ENCODE measurements at places on chromosomes 13 and 19.
A peak's percentile ranks its signal among the peaks of the same experiment; 100 is the strongest.

GRCh38 chr13:102394158-102395053 is 7.4 kb downstream of the FGF14 start:
- peak; percentile 19 for DNase-seq

GRCh38 chr13:41494202-41494601 is 36.9 kb downstream of the RGCC start:
- DNase-seq = no peak

GRCh38 chr13:43042410-43042921 is 19.1 kb downstream of the DNAJC15 start:
- DNase-seq = no peak

- no peak for DNase-seq
These were observed 4.2 kb downstream of the MISP start for GRCh38 chr19:755063-755462.

DNA sequence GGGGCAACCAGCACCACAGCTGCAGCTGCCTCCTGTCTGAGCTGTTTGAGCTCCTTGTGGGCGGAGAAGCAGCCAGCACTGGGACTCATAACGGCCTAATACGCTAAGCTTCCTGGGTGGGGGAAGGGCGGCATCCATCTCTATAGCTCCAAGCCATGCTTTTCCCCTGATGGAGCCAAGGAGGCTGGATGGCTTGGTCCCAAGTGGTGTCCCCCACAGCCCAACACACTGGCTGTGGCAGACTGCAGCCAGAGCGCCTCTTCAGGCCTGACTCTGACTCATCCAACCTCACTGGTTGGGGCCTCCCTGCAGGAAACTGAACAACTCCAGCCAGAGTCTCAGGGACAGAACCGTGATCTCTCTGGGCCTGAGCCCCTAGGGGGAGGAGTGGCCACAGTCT is 537.3 kb downstream of the SUCLA2 start:
- no peak for DNase-seq

DNA sequence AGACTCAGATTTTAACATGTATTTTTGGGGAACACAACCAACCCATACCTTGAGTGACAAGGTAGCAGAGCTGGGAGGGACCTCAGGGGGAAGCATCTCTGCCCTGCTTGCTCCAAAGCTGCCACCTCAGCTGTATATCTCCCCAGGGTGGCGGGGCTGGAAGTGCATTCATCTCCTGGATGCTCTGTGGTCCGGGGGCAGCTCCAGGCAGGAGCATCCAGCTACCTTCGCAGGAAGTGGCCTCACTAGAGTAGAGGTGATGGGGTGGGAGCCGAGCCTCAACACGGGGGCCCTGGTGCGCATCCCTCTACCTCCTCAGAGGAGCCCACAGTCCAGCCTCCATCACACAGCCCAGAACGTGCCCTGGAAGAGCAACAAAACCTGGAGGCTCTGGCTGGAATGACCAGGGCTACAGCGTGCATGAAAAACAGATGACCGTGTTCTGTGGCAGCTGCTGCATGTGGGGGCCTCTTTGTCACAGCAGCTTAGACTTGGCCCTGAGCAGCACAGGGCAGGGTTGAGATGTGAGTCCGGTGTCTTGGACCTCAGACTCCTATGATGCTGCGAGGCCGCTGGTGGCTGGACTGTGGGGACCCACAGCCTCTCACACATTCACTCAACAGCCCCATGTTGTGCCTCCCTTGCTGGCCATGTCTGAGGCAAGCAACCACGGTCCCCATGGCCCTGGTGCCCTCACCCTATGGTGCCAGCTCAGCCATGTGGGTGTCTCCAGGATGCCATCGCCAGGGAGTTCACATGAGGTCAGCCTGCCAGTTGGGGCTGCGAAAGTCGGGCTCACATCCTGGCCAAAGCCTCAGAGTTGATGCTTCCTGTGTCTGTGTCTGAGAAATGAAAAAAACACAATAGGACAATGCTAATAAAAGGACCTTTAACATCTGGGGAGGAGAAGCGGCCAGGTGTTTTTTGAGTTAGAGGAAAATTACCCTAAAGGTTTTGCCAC is 17.1 kb upstream of the GAS6 start:
- DNase-seq = no peak

- no peak for DNase-seq
These were observed 258.5 kb downstream of the FGF9 start for GRCh38 chr13:21929400-21929799.

GRCh38 chr19:6891761-6892385 is 4.5 kb downstream of the ADGRE1 start:
- DNase-seq = no peak

DNA sequence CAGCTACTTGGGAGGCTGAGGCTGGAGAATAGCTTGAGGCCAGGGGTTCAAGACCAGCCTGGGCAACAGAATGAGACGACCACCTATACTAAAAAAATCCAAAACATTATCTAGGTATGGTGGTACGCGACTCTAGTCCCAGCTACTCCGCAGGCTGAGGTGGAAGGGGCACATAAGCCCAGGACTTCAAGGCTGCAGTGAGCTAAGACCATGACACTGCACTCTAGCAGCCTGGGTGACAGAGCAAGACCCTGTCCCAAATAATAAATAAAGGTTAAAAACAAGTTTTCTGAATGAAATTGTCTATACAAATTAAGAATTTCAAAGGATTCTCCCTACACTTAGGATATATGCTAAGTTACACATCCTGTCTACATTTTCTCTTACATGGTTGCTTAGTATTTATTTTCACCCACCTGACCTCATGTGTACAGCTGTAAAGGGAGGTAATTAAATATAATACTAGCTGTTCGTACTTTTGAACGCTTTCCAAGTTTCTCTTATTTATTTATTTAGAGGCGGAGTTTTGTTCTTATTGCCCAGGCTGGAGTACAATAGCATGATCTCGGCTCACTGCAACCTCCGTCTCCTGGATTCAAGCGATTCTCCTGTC is 1.6 kb downstream of the SLC25A30 start:
- DNase-seq = no peak

DNA sequence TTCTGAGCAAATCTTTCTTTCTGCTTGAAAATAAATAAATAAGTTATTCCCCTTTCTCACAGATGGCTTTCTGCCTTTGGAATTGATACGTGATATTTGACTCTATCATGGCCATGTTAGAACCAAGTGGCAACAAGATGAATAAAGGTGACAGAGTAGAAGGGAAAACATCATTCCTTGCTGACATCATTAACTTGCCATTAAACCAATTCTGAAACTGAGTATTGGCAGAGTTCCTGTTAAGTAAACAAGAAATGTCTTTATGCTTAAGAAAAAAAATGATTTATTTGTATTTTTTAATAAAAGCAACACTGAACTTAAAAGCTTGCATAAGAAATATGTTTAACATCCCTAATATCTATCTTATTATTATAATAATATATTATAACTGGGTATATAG is 828.1 kb downstream of the PCDH9 start:
- DNase-seq = no peak

GRCh38 chr19:15372470-15372869 is 7.1 kb downstream of the AKAP8 start:
- no peak for DNase-seq

DNA sequence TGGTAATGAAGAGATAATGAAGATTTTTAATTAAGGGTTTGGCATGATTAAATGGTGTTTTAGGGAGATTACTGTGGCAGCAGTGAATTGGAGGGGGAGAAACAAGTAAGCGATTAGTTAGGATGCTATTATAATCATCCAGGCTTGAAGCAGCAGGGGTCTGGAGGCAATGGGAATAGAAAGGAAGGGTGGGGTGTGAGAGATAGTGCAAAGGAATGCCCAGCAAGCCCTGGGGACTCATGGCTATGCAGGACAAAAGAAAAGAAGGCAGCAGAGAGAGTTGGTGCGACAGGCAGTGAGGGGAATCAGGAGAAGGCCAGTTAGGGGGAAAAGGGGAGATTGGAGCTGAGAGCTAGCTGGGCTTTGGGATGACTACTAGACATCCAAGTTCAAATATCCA is 34.5 kb downstream of the SOX21 start:
- no peak for DNase-seq

DNA sequence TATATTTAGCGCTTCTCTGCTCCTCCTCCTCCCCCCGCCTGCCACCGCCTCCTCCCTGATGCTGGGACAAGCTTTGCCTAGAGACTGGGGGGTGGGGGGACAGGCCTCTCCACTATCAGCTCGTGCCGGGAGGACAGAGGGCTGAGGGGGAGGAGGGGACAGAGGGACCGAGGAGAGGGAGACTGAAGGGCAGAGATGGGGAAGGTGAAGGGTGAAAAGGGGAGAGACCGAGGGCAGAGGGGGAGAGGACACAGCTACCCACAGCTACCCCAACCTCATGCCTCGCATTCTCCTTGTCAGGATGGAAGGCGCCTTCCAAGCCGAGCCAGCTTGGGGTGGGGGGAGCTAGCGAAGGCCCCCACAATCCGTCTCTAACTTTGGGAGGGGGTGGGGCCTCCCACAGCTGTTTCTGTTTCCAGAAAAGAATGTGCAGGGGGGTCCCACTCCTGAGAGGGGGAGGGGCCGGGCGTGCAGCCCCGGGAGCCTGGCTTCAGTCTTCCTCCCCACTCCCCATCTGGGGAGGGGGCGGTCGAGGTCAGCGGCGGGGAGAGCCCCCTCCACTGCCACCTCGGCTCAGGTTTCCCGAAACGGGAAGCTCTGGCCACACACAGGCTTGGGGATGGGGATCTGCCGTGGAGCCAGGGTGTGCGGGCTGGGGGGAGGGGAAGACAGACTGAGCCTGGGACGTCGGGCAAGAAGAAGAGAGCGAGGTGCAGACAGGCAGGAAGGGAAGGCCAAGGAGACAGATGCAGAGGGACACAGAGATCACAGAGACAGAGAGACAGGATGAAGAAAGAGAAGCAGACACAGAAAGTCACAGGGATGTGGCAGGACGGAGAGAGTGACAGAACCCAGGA is 1.6 kb downstream of the DACT3 start:
- DNase-seq = no peak

GRCh38 chr13:107139006-107139405 is 571.1 kb upstream of the ARGLU1 start:
- no peak for DNase-seq

DNA sequence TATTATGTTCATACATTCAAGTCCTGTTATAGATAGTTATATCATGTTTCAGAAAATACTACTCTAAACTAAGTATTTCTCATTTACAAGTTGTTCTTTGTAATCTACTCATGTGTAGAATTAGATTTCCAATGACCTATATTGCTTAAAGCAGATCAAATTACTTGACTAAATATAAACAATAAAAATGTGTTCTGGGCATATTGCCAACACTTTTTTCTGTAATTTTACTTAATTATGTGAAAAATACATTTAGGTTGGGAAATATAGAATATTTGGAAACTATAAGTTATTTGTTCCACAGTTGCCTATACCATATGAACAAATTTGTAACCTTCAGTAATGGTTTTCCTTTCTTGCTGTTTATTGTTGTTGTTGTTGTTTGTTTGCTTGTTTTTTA is 275.2 kb upstream of the PCDH9 start:
- no peak for DNase-seq

DNA sequence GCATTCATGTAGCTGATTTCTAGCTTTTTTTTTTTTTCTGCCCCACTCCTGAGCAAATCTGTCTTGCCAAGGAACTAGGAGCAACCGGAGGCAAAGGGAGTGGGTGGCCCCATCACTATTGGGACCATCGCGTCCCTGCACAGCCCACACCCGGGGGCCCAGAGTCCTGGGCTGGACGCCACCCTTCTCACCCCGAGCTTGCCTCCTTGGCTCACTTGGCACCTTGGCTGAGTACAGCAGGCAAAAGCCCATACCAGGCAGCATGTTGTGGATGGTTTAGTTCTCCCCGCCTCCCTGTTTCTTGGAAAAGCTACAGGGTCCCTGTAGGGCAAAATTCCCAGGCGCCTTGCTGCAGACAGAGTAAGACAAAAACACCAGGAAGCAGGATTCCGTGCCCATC is 13.7 kb downstream of the SMIM24 start:
- DNase-seq = no peak

GRCh38 chr13:102017248-102017647 is 384.6 kb downstream of the FGF14 start:
- no peak for DNase-seq

- no peak for DNase-seq
These were observed 78.5 kb downstream of the KDM4B start for GRCh38 chr19:5047251-5047935.

Data from cortex of kidney (tissue), 1 donor.